ENCODE measurements at places on chromosomes 3 and 15.

GRCh38 chr3:10550705-10551104 lies 45.3 kb upstream of the ATP2B2 start:
- DNase-seq: no peak

DNA sequence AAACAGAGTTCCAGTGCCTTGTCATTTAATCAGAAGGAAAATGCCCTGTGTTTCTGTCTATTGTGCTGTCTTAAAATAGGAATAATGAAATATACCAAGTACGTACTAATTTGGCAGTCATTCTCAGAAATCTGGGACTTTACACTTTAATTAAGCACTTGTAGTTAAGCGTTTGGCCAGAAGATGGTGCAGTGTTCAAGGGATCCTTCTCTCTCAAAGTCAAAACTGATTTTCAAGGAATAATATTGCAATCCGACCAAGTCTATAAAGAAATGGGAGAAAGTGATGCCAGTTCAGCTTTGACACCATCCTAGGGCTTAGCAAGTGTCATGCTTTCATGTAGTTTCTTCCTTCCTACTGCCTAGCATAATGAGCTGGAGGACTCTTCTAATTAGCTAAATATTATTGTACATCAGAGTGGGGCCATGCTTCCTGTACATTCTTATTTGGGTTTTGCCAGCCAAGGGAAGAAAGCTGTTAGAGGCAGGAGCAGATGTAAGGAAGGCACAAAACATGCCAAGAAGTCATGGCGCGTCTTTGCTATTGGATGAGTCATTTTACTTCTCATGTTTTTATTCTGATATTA lies 64.8 kb downstream of the SAMMSON start:
- no peak for DNase-seq

DNA sequence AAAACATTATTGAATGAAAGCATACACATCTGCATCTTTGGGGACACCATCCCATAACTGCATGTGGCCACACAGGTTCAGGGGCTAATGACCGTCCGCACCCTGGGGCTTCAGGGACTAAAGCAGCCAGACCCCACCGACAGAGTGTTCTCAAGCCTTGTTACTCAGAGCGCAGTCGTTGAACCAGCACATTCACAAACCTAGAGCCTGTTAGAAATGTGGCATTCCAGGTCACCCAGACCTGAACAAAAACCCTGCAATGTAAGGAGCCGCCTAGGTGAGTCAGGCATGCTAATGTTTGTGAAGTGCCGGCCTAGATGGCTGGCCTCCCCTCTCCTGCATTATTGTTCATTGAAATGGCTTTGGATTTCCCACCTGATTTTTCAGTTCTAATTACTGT lies 52.3 kb upstream of the HACD2 start:
- no peak for DNase-seq

DNA sequence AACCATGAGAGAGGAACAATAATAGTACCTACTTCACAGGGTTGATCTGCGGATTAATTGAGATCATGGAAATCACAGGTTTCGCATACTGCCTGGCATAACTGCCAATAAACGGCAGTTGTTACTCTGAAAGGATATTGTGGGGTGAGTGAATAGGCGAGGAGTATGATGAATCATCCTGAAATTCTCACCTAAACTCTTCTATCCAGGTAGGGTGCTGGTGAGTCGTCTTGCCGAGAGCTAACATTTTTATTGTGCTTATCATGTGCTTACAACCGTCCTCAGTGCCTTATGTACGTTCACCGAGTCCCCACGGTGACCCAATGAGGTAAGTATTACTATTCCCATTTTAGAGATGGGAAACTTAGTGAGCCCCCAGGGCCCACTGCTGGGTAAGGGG lies 52.4 kb upstream of the SRGAP3 start:
- no peak for DNase-seq

GRCh38 chr3:172289583-172289982 lies 158.7 kb downstream of the GHSR start:
- no peak for DNase-seq

GRCh38 chr3:126659915-126660886 lies 5.3 kb upstream of the TXNRD3 start:
- no peak for DNase-seq

DNA sequence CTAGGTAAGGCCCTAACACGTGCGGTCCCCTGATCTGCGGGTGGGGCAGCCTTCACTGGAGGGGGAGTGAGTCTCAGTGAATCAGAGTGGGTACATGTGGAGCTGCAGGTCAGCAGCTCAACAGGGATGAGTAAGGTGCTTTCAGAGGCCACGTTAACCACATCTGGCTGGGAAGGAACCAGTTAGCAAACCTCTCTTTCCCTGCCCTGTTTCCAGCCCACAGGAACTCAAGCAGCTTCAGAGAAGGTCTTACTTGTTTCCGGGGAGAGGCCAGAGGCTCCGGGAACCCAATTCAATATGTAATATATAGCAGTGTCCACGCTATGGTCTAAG lies 175.3 kb downstream of the XXYLT1 start:
- DNase-seq: no peak

- no peak for DNase-seq
These were observed 611 bp upstream of the USP19 start for GRCh38 chr3:49121132-49121736.

GRCh38 chr15:63244976-63245645 lies 32.3 kb upstream of the APH1B start:
- no peak for DNase-seq

GRCh38 chr15:88704791-88705768 lies 66.3 kb downstream of the ISG20 start:
- no peak for DNase-seq

- DNase-seq: no peak
These were observed 816.0 kb downstream of the SQOR start for GRCh38 chr15:46450810-46451182.

DNA sequence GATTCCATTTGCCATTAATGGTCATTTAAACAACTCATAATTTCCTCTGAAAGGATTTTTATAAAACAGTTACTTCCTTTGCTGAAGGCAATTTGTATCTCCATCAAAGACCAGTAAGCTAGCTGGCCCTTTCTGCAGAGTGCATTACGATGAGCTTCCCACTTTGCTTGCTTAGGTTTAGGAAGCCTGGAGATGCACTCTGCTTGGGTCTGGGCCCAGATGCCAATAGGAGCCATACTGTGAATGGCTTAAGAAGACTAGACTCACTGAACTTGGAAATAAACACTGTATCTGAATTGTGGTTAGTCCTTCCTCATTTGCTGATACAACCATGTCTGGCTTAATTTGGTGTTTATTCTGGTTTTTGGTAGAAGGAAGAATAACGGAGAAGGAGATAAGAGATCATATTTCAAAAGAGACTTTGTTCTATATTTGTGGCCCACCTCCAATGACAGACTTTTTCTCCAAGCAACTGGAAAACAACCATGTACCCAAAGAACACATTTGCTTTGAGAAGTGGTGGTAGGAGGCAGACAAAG lies 38.1 kb downstream of the OXNAD1 start:
- DNase-seq: no peak

DNA sequence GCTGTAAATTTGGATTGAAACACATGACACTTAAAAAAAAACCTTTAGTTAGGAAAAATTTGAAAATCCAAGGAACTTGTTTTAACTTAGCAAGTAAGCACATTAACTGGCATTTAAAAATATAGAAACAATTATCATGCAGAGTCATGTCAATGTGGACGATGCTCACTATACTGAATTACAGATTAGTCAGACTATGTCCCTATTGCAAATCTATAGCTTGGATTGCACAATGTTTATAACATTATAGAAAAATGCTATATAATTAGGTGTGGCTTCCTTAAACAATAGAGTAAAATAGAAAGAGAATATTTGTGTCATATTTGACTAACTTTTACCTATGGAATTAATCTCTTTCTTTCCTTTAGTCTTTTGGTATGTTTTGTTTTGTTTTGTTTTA lies 48.4 kb upstream of the TUSC7 start:
- DNase-seq: no peak
